ENCODE measurements at places on chromosomes 6 and 20. TPM values are rescaled to one million over a fixed set of nuclear protein-coding genes. Genes with fewer than 3 reads are reported as not detected.

Gene ZNF334
- 2.8 TPM for total RNA-seq

Gene OR2B6
- not detected for total RNA-seq

Gene FRMD1
- total RNA-seq, result not detected

Gene BNIP5
- not detected for total RNA-seq

Gene LGSN
- total RNA-seq, result not detected

Gene SALL4
- not detected for total RNA-seq

Gene CPNE5
- total RNA-seq, result 0.06 TPM

Gene NOX3
- total RNA-seq, result not detected

Gene SYCP2L
- total RNA-seq, result not detected

Gene CST4
- total RNA-seq, result not detected

Gene TMC2
- total RNA-seq, result not detected

Gene BTN3A1
- 11.5 TPM for total RNA-seq

Gene PKIG
- total RNA-seq, result 75.7 TPM

Gene BPIFB2
- not detected for total RNA-seq

Gene LY6G6C
- not detected for total RNA-seq

Gene C20orf144
- not detected for total RNA-seq

Gene BPIFB1
- 0.50 TPM for total RNA-seq

Gene PROKR2
- total RNA-seq, result not detected

Gene CDSN
- total RNA-seq, result not detected

Gene RIPK1
- 19.0 TPM for total RNA-seq

Gene VSTM2L
- total RNA-seq, result 1.9 TPM

Gene PDE10A
- 10.1 TPM for total RNA-seq

Gene STMN3
- 41.1 TPM for total RNA-seq

Measured in cardiac ventricle fibroblast (primary cell).